MG63 (cell line): ENCODE measurements at places on chromosomes 13 and 19. TPM values are rescaled to one million over a fixed set of nuclear protein-coding genes. Genes with fewer than 3 reads are reported as not detected.
A peak's percentile ranks its signal among the peaks of the same experiment; 100 is the strongest.

GRCh38 chr13:84446972-84447639 is 564.8 kb upstream of the SLITRK1 start:
- DNase-seq, result no peak

DNA sequence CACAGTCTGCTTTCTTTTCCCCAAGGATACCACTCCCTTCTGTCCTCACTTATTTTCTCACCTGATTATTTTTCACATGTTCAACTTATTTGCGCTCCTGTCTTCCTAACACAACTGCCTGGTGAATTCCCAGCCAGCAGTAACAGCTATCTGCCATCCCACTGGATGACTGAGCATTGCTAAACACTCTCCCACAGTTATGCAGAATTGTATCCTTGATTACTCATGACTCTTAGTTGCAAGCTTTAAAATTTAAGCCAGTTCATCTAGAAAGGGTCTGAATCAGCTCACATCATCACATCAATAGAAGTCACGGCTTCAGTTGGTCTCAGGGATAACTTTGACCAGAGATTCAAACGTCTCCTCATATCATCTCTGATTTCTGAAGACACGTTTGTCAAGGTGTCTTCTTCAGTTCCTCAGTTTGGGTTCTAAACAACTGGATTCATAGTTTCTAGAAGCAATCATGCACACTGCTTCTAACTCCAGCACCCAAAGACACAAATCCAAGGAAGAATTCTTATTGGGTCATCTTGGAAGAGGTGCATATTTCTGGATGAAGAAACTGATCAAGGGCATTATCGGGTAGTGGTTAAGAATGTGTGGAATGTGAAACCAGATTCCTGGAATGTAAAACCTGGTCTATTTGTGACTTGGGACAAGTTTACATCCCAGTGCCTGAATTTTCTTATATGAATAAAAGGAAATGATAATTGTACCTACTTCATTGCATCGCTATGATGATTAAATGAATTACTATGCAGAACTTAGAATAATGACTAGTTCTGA is 13.9 kb upstream of the DACH1 start:
- DNase-seq, result no peak

Gene MYO1F
- not detected in 2 replicates for total RNA-seq

Gene CD209
- total RNA-seq, result not detected in 2 replicates

DNA sequence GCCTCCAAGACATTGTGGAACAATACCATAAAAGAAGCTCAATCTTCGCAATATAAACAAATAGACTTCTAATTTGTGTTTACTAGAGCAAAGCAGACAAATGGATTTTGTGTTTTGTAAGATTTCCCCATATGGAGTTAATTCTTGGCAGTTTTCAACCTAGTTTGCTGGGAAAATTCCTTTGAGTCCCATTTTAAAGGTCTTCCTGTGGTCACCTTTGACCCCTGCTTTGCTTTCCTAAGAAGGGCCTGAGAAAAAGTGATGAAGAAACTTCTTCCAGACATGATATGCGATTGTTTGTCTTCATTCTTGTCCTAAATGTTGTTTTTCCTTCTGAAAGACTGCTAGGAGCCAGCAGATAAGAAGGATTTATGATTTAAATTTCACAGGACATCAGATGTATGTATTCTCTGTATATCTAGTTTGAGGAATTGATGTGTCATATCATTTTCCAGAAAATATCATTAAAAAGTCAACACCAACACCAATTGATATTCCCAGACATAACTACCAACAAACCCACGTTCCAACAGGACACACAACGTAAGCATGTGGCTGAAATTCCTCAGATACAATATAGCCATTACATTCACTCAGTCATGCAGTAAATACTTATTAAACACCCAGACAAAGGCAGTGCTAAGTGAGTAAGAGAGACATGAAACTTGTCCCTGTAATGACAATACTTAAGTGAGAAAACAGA is 276.4 kb downstream of the LHFPL6 start:
- no peak for DNase-seq

- DNase-seq, result peak; percentile 48
Observed at GRCh38 chr19:9018163-9018875, 8.1 kb upstream of the MUC16 start.

GRCh38 chr13:27495551-27495950 is 45.2 kb upstream of the MTIF3 start:
- DNase-seq, result no peak

GRCh38 chr19:19105365-19106055 is 32.8 kb downstream of the TMEM161A start:
- DNase-seq, result no peak

- DNase-seq, result peak; percentile 72
Observed at GRCh38 chr19:28847468-28847867, 365.5 kb downstream of the UQCRFS1 start.

- no peak for DNase-seq
Observed at GRCh38 chr19:32066056-32066455, 279.4 kb upstream of the ZNF507 start.

Gene CCDC8
- total RNA-seq, result 11.6 and 15.9 TPM in 2 replicates

- no peak for DNase-seq
Observed at GRCh38 chr19:39704181-39705044, at the start of gene LGALS14. Gene LGALS14, plus strand, starts transcription at chr19:39704481. Its CDS starts 48 bp downstream, at chr19:39704529.

- no peak for DNase-seq
Observed at GRCh38 chr13:24223341-24224231, 63.1 kb downstream of the SPATA13 start.

DNA sequence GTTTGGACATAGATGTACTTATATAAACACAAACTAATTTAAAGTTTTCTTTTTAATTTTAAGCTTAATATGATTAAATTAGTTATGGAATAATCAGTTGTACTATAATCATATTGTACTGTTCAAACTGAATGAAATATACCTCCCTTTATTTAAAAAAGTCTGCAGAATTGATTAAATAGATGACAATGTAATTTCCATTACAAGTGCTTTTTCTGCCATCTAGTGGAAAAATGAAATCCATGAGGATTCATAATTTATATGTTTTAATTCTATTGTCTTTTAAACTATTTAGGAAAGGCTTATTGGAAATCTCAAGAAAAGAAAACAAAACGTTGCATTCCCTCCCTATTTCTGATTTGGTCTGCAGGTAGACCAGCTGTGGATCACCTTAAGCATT is 30.9 kb downstream of the MZT1 start:
- DNase-seq, result no peak
